ENCODE measurements at places on chromosomes 12 and 14.

DNA sequence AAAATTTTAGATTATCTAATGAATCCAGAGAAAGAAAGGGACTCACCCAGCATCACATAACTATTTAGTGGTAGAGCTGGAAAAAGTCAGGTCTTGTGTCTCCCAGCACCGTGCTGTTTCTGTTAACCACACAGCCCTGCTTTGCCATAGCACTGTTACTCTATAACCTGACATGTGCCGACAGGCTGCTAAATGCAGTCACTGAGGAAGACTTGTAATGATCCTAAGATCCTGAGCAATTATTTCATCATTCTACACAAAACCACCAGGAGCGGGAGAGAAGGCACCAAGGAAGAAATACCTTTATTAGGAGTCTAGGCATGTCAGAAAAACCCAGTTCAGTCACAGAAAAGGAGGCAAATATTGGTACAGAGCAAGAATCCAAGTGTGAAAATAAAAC, 3.1 kb upstream of the NOXRED1 start:
- DNase-seq = no peak

DNA sequence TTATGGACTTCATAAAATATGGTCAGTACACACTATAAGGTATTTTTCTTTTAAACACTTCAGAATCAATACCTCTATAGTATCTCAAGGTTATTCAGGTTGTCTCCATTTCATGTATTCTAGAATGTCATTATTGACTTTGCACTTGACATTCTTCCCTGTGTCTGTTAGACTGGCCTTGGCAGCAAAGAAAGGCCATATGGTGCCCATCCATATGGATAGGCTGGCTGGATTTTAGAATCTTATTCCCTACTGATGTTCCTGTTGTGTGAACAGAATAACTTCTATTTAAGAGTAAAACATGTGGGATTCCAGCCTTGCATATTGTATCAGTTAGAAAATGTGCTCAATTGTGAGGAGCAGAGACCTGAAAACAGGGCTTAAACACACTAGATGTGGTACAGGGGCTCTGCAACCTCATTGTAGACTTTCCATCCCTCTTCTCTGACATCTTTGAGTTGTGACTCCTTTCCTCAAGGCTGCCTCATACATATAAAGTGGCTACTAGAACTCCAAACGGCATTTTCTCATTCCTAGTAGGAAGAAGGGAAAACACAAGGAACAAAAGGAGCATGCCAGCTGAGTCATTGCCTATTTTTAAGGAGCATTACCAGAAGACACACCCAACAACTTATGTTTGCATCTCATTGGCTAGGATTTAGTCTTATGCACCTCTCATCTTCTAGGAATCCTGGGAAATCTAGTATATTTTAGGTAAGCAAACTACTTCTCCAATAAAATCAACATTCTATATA, 221.2 kb upstream of the TMPO start:
- no peak for DNase-seq

GRCh38 chr12:59404109-59404650, 191.6 kb upstream of the SLC16A7 start:
- no peak for DNase-seq

GRCh38 chr12:131917139-131917710, 11.9 kb upstream of the PUS1 start:
- no peak for DNase-seq

Data from nucleus accumbens (tissue), 56 donors.